ENCODE measurements at places on chromosomes 2 and 18. TPM values are rescaled to one million over a fixed set of nuclear protein-coding genes. Genes with fewer than 3 reads are reported as not detected.
A peak's percentile ranks its signal among the peaks of the same experiment; 100 is the strongest.

DNA sequence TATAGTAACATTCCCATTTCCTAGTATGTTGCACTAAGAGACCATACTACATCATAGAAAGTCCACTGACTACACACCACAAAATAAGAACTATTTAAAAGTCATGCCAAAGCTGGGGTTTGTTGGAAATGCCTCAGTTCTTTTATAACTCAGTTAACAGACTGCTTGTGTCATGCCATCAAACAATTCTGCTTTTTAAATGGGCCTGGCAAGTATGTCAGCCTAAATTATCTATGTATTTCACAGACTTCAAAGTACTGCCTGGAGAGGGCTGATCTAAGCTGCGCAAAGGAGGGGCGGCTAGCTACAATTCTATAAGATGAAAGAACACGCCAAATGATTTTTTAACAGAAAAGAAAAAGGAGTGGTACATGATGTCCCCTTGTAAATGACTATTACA lies 49.6 kb downstream of the FARSB start:
- no peak for DNase-seq

DNA sequence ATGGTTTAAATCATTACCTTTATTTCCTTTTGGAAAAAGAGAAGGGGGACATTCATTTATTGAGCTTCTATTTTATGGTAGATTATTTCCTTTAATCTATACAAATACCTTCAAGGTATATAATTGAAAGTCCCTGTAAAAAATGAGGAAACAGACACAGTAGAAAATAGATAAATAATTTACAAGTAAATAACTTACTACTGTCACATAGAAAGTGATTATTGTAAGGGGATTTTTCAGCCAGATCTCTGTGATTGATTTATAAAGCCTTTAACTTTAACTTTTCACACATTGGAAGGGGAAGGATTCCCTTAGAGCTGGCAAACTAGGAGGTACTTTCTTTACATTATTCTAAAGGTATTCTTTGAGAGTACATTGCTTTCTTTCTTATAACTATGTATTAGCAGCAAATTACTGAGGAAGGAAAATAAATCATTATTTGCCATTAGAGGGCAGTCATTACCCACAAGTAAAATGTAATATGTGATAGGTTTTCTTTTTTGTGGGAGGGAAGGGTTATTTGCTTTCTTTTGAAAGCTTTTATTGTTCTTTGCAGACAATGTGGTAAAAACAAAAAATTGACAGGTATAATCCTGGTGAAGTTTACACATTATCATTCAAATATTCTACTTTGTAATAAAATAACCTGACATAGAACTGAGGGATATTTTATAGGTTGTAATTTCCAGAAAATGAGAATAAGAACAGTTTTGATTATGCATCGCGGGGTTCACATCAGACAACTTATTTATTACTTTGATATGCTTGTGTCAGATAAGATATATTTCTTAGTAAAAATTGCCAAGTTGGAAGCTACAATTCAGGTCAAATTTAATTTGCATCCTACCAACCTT lies 24.8 kb upstream of the RPE start:
- DNase-seq: no peak

GRCh38 chr2:6309415-6310255 lies 556.1 kb downstream of the CMPK2 start:
- no peak for DNase-seq

GRCh38 chr2:174722942-174723592 lies 41.2 kb downstream of the CHRNA1 start:
- DNase-seq: no peak

GRCh38 chr2:176164611-176165369 lies 7.7 kb downstream of the HOXD3 start:
- no peak for DNase-seq

GRCh38 chr18:34661464-34662087 lies 48.5 kb upstream of the DTNA start:
- DNase-seq: no peak

GRCh38 chr2:6656633-6657032 lies 209.1 kb downstream of the CMPK2 start:
- DNase-seq: no peak

DNA sequence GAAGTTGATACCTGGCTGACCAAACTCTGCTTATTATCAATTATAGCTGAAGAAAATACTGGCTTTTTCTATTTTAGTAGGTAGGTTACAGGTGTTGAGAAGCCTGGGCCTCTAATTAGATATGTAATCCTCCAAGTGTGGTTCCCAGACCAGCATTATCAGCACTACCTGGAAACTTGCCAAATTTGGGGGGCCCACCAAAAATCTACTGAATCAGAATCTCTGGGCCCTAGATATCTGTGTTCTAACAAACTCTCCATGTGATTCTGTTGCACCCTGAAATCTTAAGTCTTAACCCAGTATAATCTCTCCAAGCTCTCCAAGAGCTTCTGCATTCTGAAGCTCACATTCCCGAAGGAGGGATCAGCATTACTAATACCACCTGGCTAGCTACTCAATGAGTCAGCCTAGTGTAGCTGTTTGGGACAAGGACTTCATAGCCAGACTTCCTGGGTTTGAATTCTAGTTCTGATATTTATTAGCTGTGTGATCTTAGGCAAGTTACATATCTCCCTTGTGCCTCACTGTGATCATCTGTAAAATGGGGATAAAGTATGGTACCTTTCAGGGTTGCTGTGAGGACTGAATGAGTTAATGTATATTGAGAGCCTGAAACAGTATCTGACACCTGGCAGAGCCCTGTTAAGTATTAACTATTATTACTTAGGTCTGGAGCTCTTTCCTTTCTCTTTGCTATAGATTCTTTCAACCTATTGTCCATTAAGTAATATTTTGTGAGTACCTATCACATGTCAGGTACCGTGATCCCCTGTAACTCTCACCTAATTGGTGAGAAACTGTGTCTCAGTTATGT lies 94.1 kb upstream of the CD302 start:
- DNase-seq: no peak

DNA sequence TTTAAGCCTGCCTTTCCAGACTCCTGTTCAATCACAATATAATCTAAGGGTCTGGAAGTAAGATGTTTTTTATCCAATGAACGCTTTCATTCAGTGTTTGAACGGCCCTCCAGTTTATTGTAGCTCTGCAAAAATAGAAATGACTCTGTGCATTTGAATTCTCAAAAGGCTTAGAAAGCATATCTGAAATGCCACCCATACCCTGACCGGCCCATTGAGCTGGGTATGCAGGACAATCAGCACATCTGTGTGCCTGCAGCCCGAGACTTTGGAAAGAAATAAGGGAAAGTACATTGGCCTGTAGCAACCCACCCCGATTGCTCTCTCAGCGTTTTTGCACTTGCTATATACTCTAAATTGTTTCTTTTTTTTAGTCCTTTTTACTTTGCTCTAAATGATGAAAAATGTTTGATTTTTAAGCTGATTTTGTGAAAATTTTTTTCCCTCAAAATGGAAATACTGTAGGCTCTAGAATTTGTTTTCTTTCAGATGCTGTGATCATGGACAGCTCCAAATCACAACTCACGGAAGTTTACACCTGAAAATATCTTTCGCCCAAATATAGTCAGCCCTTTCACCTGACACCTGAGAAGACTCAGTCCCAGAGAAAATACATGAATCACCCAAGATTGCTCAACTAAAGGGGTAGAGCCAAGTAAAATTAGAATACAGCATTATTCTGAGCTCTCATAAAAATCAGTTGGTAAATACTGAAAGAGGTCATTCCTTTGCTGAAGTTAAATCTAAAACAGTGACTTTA lies 194.5 kb upstream of the SIX3 start:
- no peak for DNase-seq

GRCh38 chr2:134426721-134427120 lies 172.8 kb downstream of the MGAT5 start:
- DNase-seq: no peak

GRCh38 chr2:166104773-166105172 lies 23.0 kb downstream of the SCN1A start:
- DNase-seq: no peak

DNA sequence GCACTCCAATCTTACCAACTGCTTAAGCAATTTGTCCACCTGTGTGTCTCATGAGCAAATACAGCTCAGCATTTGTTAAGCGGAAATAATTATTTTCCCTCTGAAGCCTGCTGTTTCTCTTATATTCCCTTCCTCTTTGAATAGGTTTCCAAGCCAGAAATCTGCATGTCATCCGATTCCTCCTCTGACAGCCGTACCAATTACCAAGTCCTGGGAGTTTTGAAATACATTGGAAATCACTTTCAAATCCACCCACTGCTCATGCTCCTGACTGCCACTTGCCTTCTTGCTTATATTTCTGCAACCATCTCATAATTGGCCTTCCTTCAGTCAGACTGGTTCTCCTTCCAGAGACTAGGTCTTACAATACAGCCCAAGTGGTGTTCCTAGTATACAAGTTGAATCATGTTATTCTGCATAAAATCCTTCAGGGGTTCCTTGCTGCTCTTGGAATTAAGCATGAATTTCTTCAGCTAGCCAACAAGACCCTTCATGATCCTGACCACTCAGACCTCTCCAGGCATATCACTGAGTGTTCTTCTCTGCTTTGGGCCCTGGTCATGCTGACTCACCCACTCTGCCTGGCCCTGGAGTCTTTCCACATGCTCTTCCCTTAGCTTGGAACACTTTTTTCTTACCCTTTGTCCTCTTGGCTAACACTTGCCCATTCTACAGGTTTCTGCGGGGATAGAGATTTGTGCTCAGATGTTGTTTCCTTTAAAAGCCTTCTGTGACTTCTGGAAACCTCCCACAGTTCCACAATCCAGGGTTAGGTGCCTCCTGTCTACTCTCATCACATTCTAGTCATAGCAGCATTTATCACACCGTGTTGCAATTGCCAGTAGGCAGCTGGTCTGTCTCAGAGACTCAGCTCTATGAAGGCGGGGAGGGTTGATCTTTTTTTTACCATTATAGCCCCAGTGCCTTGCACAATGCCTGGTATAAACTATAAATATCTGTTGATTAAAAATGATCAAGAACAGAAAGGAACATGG lies 157.6 kb downstream of the ARL6IP6 start:
- DNase-seq: no peak

- DNase-seq: no peak
These were observed 173.7 kb downstream of the TPGS2 start for GRCh38 chr18:36655074-36655473.

GRCh38 chr2:173109253-173110188 lies 33.9 kb downstream of the MAP3K20 start:
- no peak for DNase-seq

GRCh38 chr2:123693836-123694235 lies 331.3 kb upstream of the CNTNAP5 start:
- DNase-seq: no peak

DNA sequence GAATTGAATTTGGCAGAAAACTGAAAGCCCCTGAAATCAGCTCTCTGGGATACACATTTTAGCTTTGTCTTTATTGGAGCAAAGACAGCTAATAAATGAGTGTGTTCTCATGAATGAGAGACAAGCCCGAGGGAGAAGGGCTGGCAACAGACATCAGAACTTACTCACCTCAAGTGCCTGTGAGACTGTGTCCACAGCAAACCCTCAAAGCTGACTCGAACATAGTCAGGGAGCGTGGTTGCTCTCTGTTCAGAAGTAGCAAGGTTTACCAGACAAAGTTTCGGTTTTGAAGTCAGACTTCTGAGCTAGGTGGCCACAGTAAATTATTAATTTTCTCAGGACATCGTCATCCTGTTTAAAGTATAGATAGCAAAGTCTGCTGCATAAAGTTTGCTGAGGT lies 207.9 kb downstream of the CMPK2 start:
- DNase-seq: no peak

GRCh38 chr2:120566331-120567035 lies 169.2 kb upstream of the GLI2 start:
- peak; percentile 55 for DNase-seq

DNA sequence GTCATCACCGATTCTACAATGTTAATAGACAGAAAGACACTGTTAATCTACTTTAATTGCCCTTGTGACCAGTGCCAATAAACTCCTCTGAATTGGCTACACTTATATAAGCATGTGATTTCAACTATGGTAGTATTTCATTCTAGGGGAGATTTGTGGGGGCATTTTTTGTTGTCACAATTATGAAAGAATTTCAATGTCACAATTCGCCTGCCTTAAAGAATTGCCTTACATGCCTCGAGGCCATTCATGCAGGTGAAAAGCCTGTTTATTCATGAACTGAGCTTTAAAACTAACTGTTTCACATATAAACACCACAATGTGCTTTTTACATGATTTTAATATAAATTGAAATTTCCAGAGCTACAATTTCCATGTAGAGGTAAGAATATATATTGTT lies 162.8 kb downstream of the GCA start:
- no peak for DNase-seq

GRCh38 chr18:75421656-75422055 lies 5.8 kb downstream of the SMIM21 start:
- DNase-seq: no peak

- DNase-seq: no peak
These were observed 162.4 kb upstream of the NOSTRIN start for GRCh38 chr2:168640039-168640438.

GRCh38 chr2:16031848-16032159 lies 91.5 kb downstream of the MYCN start:
- DNase-seq: peak; percentile 75

DNA sequence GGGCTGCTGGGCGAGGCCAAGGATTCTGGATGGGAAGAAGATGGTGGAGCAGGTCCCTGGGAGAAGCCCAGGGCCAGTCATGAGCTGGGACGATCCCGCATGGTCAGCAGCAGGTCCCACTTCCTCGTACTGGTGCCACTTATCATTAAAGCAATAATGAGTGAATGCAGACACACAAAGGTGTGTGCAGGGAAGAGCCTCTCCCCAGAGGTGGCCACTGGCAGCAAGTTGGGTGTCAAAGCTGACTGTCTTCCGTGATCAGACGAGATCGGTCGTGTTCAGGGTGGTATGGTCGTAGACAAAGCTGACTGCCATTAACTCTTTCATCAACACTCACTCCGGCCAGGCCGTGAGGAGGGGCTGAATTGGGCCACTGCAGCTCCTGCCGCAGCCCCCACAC lies 10.3 kb upstream of the ARHGEF4 start:
- DNase-seq: no peak

GRCh38 chr2:36351736-36352349 lies 3.7 kb upstream of the CRIM1 start:
- DNase-seq: no peak

GREB1 gene
- total RNA-seq: 83.6 TPM

PIAS2 gene
- 28.2 TPM for total RNA-seq

LRRTM1 gene
- total RNA-seq: not detected

ZNF513 gene
- total RNA-seq: 22.5 TPM

UNC80 gene
- under 0.01 TPM for total RNA-seq

GPR75 gene
- total RNA-seq: 3.2 TPM

TEKT4 gene
- total RNA-seq: not detected

SLC4A5 gene
- total RNA-seq: 6.2 TPM

ECEL1 gene
- total RNA-seq: 0.48 TPM

TSPYL6 gene
- not detected for total RNA-seq

SALL3 gene
- total RNA-seq: not detected

PPIG gene
- 50.1 TPM for total RNA-seq

Data from breast epithelium (tissue), 4 donors.